ENCODE measurements at places on chromosomes 6 and 20. TPM values are rescaled to one million over a fixed set of nuclear protein-coding genes. Genes with fewer than 3 reads are reported as not detected.

Gene NKAIN4
- total RNA-seq = not detected

DNA sequence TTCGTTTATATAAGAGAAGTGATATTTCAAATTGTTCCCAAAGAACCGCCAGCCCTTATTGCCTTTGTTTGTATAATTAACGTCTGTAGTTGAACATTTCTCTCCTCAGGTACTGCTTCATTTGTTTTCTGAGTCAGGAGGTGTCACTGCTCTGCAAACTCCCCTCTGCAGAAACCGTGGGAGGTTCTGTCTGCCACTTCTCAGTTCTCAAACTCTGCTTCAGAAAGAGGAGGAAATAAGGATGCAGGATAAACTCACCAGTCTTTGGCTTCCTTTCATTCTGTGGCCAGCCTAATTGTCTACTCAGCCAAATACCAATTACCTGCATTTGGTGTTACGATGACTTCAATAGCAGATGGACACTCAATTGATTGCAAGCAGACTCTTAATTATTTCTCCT is 149.8 kb downstream of the PAK5 start:
- no peak for DNase-seq

Gene COL11A2
- 1.1 TPM for total RNA-seq

Gene DLL1
- 4.7 TPM for total RNA-seq

Gene ESR1
- 0.23 TPM for total RNA-seq

GRCh38 chr6:156425359-156426020 is 351.7 kb upstream of the ARID1B start:
- peak; percentile 44 for DNase-seq

Gene C6orf58
- not detected for total RNA-seq

Gene TRIM10
- total RNA-seq = not detected

DNA sequence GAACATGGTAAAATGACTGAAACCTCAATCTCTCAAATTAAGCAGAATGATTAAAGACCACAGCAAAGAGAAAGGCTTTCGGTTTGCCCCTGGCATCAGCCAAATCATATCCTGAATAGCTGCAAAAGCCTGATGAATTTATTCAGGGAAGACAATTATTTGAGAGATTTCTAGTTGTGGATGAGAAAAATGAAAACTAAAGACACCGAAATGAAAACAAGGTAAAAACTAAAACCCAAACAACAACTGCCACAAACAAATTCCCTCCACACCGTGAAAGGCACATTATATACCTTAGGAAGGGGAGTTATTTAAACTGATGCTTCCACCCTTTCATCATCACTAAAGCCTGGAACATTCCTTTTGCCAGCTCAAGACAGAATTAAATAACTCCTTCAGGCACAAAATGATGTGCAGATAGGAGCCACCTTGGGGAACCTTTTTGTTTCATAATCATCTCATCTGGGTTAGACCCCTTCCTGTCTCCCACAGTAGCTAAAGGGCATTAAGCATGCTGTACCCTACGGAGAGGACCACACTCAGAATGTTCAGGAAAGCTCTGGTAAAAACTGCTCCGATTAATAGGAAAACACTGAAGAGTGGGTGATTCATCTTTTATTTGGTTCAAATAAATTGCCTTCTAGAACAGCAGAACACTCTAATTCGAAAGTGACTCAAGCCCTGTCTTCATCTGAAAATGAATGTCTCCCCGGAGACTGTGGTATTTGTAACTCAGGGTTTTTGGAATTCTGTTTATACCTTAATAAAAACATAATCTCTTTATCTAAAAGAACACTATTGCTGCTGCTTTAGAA is 9.1 kb upstream of the ANKRD60 start:
- DNase-seq = peak; percentile 81

All from LHCN-M2 (cell line).